ENCODE measurements at places on chromosomes 5 and 9.

GRCh38 chr5:124136609-124137008 lies 609.8 kb downstream of the ZNF608 start:
- DNase-seq: no peak

GRCh38 chr9:20728493-20729220 lies 44.6 kb downstream of the FOCAD start:
- DNase-seq: no peak

- DNase-seq: no peak
These were observed 132.2 kb upstream of the ASTN2 start for GRCh38 chr9:117546894-117547678.

DNA sequence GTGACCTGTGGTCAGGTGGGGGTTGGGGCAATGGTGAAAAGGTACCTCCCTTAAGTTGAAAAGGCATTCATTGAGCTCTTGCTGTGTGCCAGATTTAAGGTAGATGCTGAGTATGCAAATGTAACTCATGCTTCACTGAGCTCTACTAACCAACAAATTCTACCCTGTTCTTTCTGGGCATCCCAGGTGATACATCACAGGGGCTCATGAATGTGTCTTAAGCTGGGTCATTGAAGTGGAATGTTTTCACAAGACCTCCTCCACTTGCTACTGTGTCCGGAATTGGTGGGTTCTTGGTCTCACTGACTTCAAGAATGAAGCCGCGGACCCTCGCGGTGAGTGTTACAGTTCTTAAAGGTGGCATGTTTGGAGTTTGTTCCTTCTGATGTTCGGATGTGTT lies 362.8 kb upstream of the ZNF462 start:
- no peak for DNase-seq

- DNase-seq: no peak
These were observed 123.5 kb downstream of the APBA1 start for GRCh38 chr9:69548681-69549080.

DNA sequence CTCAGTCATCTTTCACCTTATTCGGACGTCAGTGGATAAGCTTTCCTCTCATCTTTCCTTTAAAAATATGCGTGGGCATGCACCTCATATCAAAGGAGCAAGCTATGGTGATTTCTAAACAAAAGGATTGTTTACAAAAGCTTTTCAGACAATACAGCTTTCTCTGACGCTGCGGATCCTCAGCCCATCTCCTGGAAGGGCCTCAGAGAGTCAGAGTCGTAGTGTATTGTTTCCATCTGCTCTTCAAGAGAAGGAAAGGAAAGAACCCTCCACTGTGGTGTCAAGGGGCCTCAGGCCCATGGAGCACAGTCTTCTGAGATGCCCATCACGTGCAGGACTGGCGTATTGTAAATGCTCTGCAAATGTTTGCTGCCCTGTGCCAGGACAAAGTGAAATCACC lies 163.4 kb upstream of the MAP1B start:
- no peak for DNase-seq

DNA sequence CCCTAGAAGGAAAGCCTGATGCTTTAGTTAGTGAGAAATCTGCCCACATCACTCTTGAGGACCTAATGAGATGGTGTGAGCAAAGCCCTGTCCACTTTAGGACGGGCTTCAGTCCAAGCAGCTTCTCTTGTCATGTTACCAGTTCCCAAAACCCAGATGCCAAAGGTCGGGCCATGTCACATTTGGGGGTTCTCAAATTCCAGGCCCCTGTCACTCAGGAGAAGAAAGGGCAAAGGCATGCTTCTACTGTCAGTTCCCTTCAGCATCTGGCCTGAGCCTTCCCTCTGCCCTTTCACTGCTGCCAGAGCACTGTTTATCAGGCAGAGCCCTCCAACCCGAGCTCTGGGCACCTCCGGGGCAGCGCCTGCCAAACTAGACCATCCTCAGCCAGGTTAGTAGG lies 556.0 kb downstream of the BNC2 start:
- DNase-seq: peak; percentile 81

DNA sequence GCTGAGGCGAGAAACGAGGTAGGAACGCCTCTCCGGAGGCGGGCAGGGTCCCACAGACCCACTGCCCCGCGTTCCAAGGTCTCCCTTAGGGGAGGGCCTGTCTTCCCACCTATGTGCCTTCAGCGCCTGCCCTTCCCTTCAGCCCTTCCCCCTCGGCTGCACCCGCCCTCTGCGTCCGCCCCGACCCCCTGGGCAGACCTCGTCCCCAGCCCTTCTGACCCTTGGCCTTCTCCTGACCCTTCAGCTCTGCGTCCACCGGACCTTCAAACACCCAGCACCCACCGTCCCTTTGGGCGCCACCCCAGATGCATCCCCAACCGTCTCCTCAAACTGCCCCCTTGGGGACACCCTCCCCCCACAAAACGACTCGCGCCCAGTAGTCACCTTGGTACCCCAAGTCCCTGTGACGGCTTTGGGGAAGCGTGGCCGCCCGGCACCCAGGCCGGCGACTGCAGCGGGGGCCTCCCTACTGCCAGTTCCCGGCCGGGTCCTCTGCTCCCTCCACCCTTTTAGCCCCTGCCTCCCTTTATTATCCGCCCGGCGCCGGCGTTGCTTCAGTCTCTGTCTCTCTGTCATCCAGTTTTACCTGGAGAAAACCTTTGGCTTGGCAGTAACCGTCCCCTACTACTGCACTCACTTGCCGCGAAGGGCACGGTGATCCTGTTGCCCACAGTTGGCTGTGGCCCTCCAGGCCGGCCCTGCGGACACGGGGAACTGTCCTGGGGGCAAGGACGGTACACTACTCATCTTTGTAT lies 421 bp downstream of the RUSC2 start:
- no peak for DNase-seq

GRCh38 chr5:82952326-82952725 lies 124.9 kb downstream of the TMEM167A start:
- no peak for DNase-seq

DNA sequence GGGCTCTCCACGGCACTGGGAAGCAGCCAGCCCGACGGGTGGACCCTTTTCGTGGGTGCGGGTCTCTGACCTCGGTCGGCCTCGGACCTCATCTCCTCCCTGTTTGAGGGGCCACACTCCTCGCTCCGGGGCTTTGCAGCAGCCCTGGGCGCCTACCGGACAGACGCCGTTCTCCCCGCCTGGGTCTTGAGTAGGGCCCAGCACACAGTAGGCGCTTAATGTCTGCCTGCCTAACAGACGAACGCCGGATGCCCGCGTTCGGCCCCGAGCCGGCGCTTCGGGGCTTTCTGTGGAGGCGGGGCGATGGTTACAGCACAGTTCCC lies 842 bp upstream of the GTF3C5 start:
- DNase-seq: no peak

- DNase-seq: no peak
These were observed 572.5 kb upstream of the ARRDC3 start for GRCh38 chr5:91955610-91956009.

DNA sequence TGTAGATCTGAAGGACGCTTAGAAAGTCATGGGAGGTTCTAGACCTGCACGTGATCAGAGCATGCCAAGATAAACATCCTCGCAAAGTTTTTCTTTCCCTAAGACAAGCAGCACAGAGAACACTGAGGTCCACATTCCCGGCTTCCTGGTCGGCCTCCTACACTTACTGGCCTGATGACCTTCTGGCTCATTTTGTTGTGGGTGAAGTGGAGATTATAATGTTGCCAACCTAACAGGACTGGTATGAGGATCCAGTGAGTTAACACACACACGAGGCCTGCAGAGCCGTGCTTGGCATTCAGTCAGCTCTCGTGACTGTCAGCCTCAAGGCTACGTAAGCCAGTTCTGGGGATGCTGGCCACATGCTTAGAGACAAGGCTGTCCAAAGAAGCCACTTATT lies 186.0 kb downstream of the TENT4A start:
- no peak for DNase-seq

DNA sequence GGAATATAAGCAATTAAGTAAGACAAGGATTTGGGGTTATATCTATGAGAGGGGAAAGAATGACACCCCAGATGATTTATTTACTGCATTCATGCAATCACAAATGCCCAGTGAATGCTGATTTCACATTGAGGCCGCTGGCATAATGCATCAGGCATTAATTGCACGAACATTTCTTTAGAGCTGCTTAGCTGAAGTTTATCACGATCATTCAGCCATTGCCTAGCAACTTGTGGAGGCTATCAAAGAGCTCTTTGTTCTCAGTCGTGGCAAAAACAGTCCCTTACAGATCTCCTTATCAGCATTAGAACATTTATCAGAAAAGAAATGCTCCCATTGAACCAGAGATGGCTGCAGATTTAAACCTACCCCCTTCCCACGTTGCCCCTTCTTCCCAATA lies 88.7 kb upstream of the PRRC1 start:
- DNase-seq: no peak

DNA sequence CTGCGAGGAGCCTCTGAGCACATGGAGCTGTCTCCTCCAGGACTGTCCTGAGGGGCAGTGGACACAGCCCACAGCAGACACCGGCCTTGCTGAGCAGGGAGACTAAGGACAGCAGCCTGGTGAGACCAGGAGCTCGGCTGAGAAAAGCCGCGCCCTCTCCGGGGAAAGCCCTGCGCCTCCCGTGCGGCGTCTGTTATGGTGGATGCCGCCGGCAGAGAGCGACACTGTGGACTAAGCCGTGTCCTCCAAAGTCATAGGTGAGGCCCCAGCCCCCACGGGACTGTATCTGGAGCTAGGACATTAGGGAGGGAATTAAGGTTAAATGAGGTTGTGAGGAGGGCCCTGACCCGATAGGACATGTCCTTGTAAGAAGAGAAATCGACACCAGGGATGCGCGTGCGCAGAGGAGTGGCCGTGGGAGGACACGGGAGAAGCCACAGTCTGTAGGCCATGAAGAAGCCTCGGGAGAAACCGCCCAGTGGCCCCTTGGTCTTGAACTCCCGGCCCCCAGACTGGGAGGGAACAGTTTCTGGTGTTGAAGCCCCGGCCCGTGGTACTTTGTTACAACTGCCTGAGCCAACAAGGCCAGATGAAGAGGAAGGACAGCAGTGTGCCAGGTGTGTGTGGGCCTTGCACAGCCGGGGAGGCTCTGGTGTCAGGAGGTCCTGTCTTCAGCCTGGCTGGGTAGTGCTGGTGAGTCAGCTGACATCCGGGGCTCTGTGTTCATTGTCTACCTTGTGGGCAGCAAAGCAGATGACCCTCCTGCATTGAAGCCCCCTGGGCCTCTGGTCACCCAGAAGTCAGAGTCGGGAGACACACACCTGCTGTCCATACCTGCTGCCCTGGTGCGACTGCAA lies 22.1 kb downstream of the MRPL36 start:
- DNase-seq: no peak

DNA sequence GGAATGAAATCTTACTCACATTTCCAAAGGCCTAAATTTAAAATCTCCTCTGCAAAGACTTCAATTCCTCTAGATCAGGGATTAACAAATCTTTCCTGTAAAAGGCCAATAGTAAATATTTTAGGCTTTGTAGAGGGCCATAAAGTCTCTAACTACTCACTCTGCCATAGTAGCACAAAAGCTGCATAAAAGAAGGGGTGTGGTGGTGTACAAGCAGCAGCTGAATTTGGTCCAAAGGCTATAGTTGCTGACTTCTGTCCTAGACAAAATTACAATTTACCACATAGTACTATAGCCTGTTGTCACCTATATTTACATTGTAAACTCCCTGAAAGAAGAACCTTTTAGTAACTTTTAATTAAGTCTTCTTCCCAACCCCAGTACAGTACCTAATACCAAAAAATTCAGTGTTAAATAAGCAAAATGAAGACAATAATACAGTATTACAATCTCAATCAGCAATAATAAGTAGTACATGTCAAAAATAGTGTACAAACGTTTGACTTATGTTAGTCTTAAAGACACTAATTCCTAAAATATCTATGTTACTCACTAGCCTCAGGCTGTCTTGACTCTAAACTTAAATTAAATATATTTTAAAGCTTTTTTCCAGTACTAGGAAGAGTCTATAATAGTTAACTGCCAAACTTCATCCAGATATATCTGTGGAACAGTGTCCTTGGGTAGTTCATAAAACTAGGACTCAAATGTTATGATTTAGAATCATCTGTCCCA lies 6.9 kb downstream of the CETN3 start:
- DNase-seq: no peak

GRCh38 chr5:52743970-52744369 lies 43.7 kb upstream of the ITGA1 start:
- DNase-seq: no peak

DNA sequence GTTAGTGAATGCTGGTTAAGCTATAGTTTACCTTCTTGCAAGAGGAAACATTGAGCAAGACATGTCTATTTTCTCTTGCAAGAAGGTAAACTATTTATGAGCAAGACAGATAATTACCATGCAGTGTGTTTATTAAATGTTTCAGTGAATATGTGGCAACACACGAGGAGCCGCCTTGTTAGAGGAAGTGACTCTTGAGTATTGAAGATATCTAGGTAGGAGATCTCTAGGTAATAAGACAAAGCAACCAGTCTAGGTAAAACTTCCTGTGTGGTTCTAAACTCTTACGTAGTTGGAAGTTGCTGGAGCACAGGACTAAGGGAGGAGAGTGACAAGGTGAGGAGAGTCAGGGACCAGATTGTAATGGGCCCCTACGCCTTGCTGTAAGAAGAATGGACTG lies 16.8 kb downstream of the SKP2 start:
- no peak for DNase-seq

DNA sequence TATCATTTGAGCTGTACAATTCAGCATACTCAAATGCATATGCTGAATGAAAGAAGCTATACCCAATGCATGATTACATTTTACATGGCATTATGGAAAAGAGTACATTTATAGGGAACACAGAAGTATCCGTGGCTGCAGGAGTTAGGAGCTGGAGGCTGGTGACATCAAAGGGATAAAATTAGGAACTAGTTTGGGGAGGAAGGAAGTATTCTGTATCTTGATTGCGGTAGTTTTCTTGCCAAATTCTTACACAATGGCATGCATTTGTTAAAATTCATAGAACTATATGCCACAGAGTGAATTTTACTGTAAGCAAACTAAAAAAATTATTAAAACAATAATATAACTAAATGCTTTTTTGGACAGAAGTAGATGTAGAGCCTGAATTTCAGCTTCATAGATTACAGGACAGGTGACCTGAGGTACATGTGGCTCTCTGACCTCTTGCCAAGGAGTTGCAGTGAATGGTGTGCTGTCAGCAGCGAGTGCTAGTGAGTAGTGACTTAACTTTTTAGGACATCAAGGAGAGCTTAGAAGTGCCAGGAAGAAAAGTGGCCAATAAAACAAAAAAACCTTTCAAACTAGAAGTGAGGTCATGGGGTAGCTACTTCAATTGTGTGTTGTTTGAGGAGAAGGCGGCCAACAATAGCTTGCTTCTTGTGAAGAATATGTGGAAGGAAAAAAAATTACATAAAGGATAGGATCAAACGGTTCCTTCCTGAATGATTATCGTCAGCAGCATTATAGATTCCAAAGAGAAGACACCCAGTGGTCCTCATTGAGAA lies 514.9 kb upstream of the CLINT1 start:
- no peak for DNase-seq

DNA sequence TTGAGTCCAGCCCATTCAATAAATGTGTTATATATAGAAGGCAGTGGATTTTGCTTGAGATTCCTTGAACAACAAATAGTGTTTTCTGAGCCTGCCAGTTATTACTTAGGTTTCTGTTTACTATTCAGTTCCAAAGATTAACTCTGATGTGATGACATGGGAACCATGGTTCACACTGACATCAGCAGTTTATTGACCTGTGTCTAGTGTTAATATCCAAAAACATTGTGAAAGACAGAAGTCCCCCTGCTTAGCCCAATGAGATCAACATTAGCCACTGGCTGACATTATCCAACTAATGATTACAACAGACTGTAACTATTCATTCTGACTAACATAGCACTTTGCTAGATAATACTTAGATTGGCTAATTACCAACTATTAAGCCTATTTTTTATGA lies 14.9 kb downstream of the APBA1 start:
- no peak for DNase-seq
